ENCODE measurements at places on chromosomes 5 and 9. TPM values are rescaled to one million over a fixed set of nuclear protein-coding genes. Genes with fewer than 3 reads are reported as not detected.

The TSLP gene
- 5.3 TPM for total RNA-seq

The OBP2B gene
- total RNA-seq, result not detected

The NLN gene
- 12.4 TPM for total RNA-seq

The PLAC8L1 gene
- total RNA-seq, result 0.49 TPM

The COL23A1 gene
- 27.4 TPM for total RNA-seq

The PDE8B gene
- 5.9 TPM for total RNA-seq

The CDX1 gene
- total RNA-seq, result not detected

The FOXD4L3 gene
- total RNA-seq, result not detected
